ENCODE measurements at places on chromosomes 1 and 21. TPM values are rescaled to one million over a fixed set of nuclear protein-coding genes. Genes with fewer than 3 reads are reported as not detected.

- no peak for DNase-seq
Observed at GRCh38 chr1:171210355-171210754, 25.3 kb downstream of the FMO2 start.

GRCh38 chr1:236222632-236223031 lies 59.1 kb downstream of the ERO1B start:
- no peak for DNase-seq

DNA sequence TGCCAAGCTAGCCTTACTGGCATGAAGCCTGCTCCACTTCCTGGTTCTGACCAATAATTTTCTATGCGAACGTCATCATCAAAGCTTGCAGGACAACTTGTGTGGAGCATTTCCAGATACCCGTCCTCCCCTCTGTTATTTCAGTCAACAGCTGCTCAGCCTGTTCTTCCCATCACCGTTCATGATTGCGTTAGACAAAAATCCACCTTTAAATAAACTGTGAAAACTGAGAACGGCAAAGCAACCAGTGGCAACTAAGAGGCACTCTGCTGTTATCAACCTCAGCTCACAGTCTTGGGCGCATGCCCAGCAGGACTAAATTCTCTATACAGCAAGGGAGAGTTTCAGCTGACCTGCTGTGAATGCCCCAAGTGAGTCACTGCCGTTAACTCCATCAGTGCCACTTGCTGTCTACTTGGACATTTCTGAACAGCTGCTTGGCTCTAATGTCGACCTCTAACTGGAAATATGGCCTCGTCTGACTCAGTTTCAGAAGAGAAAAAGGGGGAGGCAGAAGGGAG lies 207.4 kb upstream of the RUNX1 start:
- DNase-seq: peak; percentile 95

- DNase-seq: no peak
Observed at GRCh38 chr1:214418391-214418790, 133.0 kb downstream of the PTPN14 start.

The TSPAN2 gene
- total RNA-seq: 7.8 TPM
